ENCODE measurements at places on chromosomes 12 and 14.

DNA sequence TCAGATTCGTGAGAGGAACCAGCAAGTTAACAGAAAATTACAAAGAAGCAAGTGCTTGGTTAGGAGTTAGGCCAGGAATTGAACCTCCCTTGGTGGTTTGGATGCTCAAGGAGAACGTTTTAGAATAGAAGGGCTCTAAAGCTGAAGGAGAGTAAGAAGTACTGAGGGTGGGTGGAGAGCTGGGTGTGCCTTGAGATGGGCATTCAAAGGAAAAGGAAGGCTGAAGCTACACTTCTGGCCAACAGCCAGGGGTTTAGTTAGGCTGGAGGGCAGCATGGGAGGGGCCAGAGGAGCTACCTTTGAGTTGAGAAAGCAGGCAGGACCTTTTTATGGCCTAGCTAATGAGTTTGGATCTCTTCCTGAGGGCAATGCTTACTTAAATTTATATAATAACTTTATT, 421.2 kb downstream of the CCDC91 start:
- DNase-seq: peak; percentile 31

DNA sequence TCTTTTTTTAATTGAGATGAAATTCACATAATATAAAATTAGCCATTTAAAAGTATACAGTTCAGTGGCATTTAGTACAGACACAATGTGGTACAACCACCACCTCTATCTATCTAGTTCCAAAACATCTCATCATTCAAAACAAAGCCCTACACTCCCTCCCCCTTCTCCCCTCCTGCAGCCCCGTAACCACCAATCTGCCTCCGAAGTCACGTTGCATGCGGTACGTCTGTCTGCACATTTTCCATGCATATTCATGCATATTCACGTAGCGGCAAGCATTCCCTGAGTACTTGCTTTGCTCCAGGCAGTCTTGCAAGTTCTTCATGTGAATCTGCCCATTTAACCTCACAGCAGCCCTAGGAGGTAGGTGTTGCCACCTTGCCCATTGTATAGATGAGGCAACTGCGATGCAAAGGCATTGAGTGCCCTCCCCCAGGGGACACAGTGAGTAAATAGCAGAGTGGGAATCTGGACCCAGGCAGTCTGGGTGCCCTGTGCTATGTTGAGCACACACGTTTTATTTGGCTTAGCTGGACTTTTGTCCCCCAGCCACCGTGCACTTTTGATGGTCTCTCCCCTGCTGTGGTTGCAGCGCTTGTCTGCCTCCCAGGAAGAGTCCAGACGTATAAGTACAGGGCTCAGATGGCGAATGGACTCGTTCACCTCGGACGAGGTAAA, 43.4 kb downstream of the RIN3 start:
- no peak for DNase-seq

GRCh38 chr14:61321385-61322010, at the start of gene PRKCH:
Gene PRKCH (plus strand): TSS chr14:61321579. CDS start chr14:61322102, 523 bp downstream.
- peak; percentile 79 for DNase-seq

GRCh38 chr14:90970167-90970600, 90.3 kb downstream of the RPS6KA5 start:
- no peak for DNase-seq

DNA sequence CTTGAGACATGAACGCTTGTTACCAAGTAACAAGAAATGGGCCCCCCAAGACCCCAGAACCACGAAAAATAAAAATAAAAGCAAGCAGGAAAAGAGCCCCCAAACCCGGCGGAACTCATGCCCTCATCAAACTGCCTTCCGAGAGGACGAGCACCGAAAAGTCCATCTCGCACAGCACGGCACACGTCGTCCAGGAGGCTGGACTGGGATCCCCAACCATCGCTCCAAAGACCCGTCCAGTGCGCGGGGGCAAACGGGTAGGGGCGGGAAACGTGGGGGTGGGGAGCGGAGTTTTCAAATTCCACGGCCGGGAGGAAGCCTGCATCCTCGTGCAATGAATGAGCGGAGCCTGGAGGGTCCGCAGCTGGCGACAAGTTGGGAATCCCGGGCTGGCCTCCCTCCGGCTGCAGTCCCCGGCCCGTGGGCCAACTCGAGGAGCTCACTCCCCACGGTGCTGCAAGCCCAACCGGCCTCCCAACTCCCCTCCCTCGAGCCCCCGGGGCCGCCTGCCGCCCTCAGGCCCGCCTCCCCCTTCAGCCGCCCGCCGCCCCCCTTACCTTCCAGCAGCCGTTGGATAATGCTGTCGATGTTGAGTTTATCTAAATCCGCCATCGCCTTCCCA, 484 bp downstream of the PPP1CC start:
- peak; percentile 39 for DNase-seq

DNA sequence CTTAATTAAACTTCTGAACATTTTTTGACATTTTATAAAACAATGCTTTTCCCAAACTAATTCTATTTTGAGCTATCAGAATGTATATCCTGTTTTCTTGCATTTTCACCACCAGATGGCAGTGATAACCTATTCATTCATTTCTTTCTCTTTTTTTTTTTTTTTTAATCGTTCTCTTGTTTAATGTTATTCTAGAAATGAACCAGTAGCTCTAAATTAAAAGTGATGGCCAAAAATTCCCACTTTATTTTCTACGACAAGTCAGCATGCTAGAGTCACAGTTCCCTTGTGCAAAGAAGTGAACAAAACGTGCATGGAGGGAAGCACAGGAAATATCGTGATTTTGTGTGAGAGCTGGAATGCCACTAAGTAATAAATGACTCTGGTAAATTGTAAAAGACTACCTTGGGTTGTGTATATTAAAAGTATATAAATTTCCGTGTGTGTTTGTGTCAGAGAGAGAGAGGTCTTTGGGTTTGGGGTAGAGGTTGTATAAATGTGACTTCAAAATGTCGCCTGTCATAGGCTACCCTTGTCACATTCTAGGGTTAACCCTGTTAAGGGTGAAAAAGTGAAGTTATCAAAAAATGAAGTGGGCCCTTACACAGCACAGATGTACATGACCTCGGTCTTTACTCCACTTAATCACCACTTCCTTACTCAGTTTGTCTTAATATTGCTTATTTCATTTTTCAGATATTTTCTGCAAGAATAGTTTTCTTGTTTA, 40.4 kb upstream of the LDHB start:
- DNase-seq: no peak

DNA sequence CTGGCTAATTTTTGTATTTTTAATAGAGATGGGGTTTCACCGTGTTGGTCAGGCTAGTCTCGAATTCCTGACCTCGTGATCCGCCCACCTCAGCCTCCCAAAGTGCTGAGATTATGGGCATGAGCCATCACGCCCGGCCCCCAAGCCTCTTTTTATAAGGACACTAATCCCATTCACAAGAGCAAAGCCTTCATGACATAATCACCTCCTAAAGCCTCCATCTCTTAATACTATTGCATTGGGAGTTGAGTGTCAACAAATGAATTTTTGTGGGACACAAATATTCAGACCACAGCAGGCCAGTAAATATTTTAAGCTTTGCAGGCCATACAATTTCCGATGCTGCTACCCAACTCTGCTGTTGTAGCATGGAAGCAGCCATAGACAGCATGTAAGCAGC, 10.9 kb downstream of the RNF212B start:
- DNase-seq: no peak

- no peak for DNase-seq
These were observed 15.3 kb upstream of the ANO6 start for GRCh38 chr12:45200491-45201043.

DNA sequence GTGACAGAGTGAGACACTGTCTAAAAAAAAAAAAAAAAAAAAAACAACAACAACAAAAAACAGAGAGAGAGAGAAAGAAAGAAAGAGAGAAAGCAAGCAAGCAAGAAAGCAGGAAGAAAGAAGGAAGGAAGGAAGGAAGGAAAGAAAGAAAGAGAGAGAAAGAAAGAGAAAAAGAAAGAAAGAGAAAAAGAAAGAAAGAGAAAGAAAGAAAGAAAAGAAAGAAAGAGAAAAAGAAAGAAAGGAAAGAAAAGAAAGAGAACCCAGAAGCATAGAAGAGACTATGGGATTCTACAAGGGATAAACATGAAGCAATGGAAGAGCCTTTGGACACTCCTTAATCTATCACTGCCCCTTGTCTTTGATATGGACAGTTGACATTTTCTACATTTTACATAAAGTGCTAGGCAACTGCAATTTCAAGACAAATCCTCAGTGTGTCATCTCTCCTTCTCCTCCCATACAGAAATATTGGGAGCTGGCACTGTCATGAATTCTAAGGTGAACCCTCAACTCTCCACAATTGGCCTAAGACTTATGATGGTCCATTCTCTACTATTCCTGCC, 151.9 kb upstream of the CPM start:
- no peak for DNase-seq

- DNase-seq: no peak
These were observed 39.3 kb upstream of the ABCC9 start for GRCh38 chr12:21980544-21980943.

DNA sequence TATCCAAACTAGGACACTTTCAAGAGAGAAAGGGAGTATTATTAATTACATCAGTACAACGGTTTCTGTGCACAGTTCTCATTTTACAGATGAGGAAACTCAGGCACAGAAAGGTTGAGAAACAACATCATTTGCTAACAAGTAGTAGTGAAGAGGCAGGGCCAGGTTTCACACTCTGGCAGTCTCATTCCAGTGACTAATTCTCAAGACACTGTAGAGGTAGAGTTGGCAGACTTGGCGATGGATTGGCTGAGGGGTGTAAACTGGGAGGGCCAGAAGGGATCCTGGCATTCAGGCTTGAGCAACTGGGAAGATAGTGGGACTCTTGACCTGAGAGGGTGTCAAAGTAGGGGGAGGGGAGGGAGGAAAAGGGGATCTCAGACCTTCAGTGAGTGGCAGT, 73.8 kb upstream of the BDKRB2 start:
- DNase-seq: no peak

DNA sequence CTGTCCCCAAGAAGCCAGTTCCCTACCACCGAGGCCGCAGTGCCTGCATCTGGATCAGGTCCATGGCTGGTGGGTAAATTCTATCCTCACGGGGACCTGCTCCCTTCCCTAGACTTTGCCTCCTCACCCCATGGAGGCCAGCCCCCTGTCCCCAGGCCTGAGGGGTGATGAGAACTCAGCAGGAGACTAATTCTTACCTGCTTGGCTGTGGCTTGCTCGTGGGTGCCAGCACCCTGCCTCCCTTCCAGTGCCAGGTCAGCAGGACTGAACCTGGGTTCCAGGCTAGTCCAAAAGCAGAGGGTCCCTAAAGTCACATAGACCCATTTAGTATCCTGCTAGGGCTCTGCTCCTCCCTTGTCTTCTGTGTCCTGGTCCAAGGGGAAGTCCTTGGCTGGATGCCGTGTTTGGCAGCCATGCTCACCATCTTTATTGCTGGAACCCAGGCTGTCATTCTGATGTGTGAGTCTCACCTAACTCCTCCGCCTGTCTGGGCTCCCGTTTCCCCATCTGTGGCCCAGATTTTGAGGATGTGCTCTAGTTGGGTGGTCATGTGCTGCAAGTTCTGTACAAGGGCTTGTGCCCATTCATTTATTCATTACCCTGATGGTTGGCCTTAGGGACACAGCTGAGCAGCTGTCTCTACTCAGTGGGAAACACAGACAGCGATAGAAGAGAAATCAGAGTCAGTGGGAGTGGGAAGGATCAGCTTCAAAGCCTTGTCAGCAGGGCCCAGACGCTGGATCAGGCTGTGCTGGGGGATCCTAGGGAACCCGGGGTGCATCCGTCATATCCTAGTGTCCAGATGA, 949 bp downstream of the PLBD2 start:
- peak; percentile 20 for DNase-seq

DNA sequence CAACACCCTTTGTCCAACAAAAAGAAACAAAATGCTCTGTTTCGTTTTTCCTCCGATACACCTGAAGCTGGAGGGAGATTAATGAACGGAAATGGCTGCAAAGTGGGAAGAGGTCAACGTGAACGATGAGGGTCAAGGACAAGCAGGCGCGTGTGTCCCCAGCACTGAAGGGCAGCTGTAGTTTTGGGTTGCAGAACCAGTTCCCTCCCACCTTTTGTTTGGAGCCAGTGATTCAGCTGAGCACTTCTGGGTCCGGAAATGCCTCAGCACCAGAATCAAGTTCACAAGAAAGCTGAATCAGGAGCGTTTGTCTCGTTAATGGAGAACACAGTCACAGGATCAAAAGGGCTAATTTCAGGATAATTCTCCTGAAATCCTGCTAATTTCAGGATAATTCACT, 51.1 kb upstream of the PWP1 start:
- DNase-seq: no peak

DNA sequence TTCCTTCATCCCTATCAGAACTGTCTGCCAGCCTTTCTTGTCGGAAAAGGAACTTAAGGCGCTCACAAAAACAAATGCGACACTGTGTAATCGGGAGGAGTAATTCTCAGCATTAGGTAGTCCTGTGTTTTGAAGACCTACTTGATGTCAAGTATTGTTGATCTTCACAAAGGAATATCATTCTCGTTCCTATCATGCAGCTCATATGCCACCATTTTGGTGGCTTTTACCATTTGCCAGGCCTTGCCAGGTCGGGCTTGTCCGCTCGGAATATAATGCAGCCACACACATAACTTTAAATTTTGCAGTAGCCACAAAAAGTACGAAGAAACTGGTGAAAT, 903 bp upstream of the PPP4R3A start:
- no peak for DNase-seq

DNA sequence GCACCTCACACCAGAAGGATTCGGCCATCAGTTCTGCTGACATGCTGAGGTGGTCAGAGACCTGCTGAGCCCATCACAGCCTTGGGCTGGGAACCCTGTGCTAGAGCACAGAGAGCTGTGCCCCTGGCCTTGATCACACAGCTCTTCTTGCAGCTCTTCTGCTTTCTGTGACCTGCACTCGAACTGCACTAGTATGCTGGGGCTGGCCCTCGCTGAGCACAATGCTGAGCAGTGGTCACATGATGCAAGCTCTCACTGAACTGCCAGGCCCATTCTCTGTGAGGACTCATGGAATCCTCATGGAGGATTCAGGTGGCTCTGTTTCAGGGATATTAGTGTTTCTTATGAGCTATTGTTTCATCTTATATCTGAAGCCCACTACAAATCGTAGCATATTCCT, 22.5 kb downstream of the FBXO21 start:
- no peak for DNase-seq

GRCh38 chr14:68333262-68333661, 459.6 kb downstream of the ZFP36L1 start:
- no peak for DNase-seq

GRCh38 chr12:51056242-51056641, 8.1 kb downstream of the LETMD1 start:
- no peak for DNase-seq

GRCh38 chr12:48183091-48183875, at the start of gene CCDC184:
Gene CCDC184 (plus strand): TSS chr12:48183644. CDS start chr12:48184123, 479 bp downstream.
- DNase-seq: peak; percentile 60

DNA sequence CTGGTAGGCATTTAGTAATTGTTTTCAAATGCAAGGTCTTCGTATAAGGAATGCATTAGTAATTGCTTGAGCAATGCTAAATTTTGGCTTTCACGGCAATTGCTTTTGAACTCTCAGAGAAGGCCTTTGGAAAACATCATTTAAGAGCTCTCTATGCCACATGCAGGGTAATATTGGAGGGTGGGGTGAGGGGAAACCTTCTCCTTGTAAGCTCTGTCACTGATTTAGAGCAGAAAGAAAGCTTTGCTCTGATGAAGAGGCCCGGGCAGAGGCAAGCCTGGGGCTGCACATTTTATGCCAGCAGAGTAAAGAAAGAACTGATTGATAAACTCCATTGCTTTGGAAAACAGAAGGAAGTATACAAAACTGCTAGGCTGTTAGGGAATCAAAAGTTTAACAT, 70.9 kb downstream of the TRIM9 start:
- DNase-seq: no peak

GRCh38 chr12:92898755-92899154, 30.3 kb downstream of the EEA1 start:
- DNase-seq: no peak

GRCh38 chr12:94571556-94571955, 78.8 kb downstream of the TMCC3 start:
- DNase-seq: peak; percentile 81

All from transverse colon (tissue), 4 donors.